ENCODE measurements at places on chromosomes 2 and 18. TPM values are rescaled to one million over a fixed set of nuclear protein-coding genes. Genes with fewer than 3 reads are reported as not detected.

ANKRD62 gene
- total RNA-seq, result not detected

CCDC178 gene
- 1.7 TPM for total RNA-seq

LOXHD1 gene
- not detected for total RNA-seq

CFAP65 gene
- total RNA-seq, result not detected

GKN1 gene
- total RNA-seq, result not detected

TCF23 gene
- total RNA-seq, result not detected

IL36RN gene
- not detected for total RNA-seq

COLEC12 gene
- 4.0 TPM for total RNA-seq

COL3A1 gene
- 1,834 TPM for total RNA-seq

GPR155 gene
- 2.2 TPM for total RNA-seq

ABCG8 gene
- not detected for total RNA-seq

E2F6 gene
- total RNA-seq, result 11.2 TPM

MORN2 gene
- 17.7 TPM for total RNA-seq

SLC11A1 gene
- total RNA-seq, result 0.13 TPM

ZNF397 gene
- total RNA-seq, result 3.9 TPM

TUBB8B gene
- total RNA-seq, result not detected

REG3G gene
- not detected for total RNA-seq

TXNL1 gene
- total RNA-seq, result 60.0 TPM

REG3A gene
- total RNA-seq, result not detected

Measured in epithelial cell of alveolus of lung (primary cell).